ENCODE measurements at places on chromosomes 2 and 18.

- no peak for DNase-seq
Observed at GRCh38 chr18:697800-698199, 14.6 kb downstream of the ENOSF1 start.

DNA sequence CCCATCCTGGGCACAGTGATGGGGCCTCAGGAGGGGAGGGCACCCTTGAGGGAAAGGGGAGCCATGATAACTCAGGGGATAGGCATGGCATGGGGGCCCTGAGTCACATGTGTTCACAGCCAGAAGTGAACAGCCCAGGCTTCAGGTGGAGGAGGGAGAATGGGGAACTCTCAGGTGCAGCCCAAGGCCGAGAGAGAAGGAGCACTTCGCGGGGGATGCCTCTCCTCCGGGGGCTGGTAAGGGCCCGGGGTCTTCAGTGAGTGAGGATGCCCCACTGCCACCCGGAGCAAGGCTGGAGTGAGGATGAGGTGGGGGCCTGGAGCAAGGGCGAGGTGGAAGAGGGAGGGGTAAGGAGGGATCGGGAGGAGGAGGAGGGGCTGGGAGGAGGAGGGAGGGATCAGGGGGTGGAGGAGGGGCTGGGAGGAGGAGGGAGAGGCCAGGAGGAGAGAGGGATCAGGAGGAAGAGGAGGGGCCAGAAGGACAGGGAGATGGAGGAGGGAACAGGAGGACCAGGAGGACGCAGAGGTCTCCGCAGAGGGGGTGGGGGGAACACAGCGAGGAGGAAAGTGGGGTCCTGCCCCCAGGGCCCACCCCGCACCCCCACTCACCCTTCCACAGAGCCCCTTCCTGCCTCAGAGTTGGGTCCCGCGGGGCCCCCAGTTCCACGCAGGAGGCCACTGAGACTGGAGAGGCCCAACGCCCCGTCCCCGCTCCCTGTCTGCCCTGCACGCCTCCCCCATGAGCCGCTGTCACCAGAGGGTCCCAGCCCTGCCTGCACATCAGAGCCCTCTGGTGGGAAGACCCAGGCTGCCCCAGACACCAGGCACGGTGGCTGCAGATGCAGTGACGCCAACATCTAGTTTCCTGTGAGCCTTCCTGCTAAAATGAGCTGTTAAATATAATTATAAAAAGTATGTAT lies 42.8 kb downstream of the RAMP1 start:
- DNase-seq = no peak

DNA sequence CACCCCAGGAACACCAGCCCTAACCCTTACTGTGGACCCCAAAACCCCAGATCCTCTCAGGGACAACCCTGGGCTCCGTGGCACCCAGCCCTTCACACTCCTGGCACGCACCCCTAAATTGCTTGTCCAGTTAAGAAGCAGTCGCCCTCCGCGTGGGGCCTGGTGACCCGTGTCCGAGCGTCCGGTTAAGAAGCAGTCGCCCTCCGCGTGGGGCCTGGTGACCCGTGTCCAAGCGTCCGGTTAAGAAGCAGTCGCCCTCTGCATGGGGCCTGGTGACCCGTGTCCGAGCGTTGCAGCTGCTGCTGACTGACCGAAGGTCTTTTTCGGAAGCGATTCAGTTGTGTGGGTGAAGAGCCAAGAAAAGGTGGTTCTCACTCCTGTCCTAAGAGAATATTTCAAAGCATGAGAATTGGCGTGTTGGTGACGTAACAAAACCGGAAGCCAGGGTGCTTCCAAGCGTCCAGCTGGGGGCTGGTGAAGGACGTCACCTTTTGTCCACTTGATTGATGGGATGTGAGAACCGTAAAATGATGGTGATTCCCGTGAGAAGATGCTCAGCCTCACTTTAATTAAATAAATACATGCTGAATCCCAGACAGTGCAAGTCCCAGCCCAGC lies 70.5 kb downstream of the KCNG2 start:
- DNase-seq = no peak

- DNase-seq = no peak
Observed at GRCh38 chr2:216845426-216845825, 14.4 kb downstream of the TNP1 start.

- peak; percentile 72 for DNase-seq
Observed at GRCh38 chr2:22110244-22110651, 986.5 kb downstream of the TDRD15 start.

DNA sequence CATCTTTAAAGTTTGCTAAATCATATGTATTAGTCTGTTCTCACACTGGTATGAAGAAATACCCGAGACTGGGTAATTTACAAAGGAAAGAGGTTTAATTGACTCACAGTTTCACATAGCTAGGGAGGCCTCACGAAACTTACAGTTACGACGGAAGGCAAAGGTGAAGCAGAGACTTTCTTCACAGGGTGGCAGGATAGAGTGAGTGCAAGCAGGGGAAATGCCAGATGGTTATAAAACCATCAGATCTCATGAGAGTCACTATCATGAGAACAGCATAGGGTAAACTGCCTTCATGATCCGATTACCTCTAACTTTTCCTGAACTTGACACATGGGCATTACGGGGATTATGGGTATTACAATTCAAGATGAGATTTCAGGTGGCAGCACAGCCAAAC lies 1075.2 kb upstream of the NRXN1 start:
- DNase-seq = no peak

- no peak for DNase-seq
Observed at GRCh38 chr2:136156411-136156810, 38.5 kb upstream of the CXCR4 start.

- no peak for DNase-seq
Observed at GRCh38 chr18:66550366-66550765, 53.5 kb downstream of the CDH19 start.

- no peak for DNase-seq
Observed at GRCh38 chr2:130807659-130808385, 28.9 kb upstream of the ARHGEF4 start.
